Activated CD8-positive, alpha-beta memory T cell treated with anti-CD3 and anti-CD28 coated beads, Interleukin-2, amount 50 U/mL, for 48 hours (primary cell): ENCODE measurements at places on chromosomes 2 and 18.
A peak's percentile ranks its signal among the peaks of the same experiment; 100 is the strongest.

DNA sequence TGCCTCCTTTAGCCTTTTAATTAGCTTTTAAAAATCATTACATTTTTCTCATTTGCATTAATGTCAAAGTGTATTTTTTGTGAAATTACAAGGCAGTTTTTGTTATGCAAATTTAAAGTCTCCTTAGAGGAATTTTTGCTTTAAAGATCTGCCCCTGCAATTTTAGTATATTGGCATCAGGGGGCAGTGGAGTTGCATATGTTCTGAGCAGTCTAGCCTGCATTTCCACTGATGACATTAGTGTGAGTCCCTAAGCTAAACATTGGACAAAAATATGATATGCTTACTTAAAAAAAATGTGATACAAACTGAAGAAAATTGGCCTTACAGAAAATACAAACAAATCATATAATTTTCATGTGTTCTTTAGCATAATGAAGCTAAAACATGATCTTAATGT, 426.5 kb downstream of the SLC4A3 start:
- no peak for DNase-seq

DNA sequence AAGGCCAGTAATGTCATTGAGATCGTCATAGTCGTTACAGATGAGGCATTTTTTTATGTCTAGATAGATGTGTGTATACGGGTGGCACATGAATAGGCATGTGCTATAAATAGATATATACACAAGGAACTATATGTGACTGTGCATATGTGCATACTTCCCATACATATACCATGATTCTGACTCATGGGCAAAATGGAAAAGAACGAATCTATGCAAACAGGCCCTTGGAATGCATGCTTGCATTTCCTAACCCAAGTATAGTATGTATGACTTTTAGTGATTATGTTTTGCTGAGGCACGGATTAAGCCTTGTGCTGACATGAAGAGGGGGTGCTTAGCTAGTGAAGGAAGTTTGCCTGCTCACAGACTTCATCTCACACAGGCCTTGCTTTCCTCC, 111.7 kb downstream of the BCL11A start:
- no peak for DNase-seq

GRCh38 chr18:31789409-31789808, 28.7 kb upstream of the SLC25A52 start:
- no peak for DNase-seq

DNA sequence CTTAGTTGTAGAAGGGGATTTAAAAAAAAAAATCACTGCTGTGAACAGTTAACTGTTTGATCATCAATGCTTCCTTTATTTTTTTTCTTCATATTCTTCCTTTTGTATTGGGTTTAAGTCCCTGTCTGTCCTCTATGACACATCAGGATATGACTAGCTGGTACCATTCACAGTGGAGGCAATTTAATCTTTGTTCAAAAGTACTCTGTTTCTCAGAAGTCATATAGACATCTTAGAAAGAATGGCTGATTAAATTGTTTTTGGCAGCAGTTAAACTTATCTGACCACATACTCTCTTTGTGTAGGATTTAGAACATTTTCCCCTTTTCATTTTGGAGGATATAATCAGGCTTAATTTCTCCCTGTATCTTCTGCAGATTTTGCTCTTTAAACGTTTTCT, 807.8 kb upstream of the CDH2 start:
- no peak for DNase-seq

DNA sequence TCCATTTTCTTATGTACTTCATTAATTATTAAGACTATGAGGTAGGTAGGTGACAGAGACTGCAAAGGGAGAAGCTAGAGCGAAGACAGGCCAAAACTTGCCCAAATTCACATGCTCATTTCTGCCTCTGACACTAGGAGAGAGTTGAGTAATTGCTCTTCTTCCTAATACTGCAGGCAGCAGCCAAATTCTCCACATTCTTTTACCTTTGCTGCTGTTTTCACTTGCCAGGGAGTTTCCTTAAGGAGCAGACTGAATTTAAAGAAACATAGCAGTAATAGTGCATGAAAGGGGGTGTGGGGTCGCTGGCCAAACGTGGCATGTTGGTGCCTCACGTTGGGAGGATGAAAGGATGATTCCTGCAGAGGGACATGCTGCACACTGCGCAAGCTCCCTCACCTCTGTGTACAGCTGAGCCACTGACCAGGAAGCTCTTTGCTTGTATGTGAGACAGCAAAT, 12.3 kb downstream of the CRIM1 start:
- DNase-seq: no peak

DNA sequence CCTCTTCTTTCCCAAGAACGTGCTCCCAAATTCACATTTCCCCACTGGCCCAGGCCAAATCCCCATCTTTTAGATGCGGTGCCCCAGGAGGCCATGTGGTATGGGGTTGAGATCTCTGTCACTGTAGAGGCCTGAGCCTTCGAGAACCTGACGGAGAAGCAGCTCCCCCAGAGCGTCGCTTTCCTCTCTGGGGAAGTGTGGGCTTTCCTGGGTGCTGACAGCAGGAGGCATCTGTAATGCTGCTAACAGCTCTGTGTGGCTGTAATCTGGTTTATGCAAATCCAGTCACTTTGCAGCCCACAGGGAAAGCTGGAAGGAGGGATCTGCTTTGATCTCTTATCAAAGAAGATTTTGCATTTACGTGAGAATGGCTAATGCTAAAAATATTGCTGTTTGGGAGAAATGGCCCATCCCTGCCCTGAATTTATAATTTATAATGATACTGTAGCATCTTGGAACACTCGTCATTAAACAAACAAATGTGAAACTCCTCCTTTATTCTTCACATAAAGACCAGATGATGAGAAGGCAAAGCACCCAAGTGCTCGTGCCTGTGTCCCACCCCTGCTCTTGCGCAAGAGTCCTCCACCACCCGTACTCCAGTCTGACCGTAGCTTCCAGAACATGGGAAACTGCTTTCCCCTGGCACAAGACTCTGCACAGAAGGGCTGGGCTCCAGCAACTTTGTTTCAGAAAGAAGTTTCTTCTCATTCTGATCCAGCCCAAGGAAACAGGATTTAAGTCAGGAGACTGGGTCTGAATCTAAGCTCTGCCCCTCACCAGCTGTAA, 109.9 kb upstream of the EPC2 start:
- peak; percentile 29 for DNase-seq

DNA sequence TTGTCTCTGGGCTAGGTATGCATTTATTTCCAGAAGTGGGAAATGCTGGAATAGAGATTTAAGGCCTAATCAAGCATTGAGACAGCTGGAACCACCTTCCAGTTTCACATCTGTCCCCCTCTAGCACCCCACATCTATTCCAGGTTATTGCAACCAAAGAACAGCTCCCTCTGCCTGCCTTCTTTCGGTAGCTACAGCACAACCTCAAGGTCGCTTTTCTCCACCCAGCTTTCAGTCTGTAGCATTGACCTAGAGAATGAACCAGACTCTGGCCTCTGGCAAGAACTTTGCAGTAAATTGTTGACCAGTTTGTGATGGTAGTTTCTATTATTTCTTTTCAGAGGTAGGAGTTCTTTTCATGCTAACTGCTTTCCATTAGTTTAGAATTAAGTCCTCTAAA, 484.2 kb downstream of the DLGAP1 start:
- no peak for DNase-seq

DNA sequence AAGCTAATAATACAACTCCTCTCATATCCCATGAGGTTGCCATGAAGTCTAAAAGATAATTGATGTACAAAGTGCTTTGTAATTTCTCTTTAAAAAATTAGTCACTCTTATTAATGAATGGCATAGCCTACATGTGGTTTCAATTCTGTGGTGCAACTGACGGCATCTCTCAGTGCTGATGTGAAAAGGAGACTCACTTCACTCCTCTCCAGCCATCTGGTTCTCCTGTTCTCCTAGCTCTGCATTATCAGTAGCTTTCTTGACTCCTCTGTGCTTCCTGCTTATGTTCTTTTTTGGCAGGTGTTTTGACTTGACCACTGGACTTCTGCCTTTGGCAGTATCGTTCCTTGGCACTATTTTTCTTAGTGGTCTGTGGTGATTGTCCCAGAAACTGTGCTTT, 134.9 kb upstream of the ZFP36L2 start:
- no peak for DNase-seq

DNA sequence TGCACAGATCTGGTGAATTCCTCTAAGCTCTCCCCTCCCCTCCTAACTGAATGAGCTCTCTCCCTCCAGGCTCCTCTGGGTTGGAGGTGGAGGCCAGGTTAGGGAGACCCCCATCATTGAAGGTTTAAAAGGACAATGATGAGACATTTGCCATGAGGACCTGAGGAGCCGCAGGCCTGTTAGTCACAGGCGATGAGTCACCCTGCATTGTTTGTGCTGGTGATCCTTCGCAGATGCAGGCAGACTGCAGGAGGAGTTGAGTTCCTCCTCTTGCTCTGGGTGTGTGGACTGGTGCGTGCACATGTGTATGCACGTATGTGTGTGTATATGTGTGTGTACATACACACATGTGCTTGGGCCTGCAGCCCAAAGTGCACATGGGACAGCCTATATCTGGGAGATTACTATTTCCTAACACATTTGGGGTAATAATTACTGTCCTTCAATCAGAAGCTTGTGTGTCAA, 42.0 kb downstream of the MCFD2 start:
- peak; percentile 61 for DNase-seq

DNA sequence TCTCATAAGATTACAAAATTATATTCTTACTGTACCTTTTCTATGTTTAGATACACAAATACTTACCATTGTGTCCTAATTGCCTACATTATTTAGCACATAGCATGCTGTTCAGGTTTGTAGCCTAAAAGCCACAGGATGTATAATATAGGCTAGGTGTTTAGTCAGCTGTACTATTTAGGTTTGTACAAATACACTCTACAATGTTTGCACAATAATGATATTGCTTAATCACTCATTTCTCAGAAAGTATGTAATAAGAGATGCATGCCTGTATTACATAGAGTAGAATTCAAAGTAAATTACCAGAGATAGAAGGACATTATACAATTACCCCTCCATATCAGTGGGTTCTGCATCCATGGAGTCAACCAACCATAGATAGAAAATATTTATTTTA, 201.1 kb upstream of the COL3A1 start:
- no peak for DNase-seq

DNA sequence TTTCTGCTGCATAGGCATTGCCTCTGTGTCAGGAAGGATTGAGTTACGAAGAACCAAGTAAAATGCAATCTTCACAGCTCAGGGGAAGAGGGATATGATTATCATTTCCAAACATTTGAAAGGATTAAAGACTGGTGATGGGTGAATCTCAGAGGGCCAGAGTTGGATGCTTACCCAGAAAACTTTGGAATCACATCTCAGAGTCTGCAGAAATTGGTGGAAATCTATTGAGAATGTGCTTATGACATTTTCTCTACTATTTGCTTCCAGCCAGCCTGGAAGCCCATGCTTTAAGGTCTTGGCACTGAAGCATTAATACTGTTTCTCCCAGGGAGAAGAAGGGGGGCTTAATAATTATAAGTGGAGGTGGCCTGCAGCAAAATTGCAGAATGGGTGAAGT, 1301.4 kb upstream of the PIK3C3 start:
- no peak for DNase-seq

GRCh38 chr2:190804182-190804795, 76.3 kb upstream of the GLS start:
- no peak for DNase-seq

GRCh38 chr2:16401761-16402300, 263.8 kb downstream of the CYRIA start:
- DNase-seq: no peak

DNA sequence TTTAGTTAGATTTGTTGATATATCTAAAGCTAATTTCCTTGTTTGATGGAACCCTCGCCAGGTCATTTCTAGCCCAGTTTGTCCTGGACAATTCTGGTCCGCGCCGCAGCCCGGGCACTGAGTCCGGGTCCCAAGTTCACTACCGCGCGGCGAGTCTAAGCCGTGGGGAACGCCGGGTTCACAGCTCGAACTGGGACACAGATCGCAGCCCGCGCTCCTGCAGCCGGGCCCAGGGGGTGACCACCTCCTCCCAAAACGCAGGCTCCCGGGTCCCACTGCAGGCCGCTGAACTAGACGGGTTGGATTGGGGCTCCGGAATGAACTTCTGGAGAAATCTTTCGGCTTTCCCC, 681 bp downstream of the ACADL start:
- DNase-seq: no peak

- no peak for DNase-seq
These were observed 30.1 kb upstream of the THOC1 start for GRCh38 chr18:297936-298335.

DNA sequence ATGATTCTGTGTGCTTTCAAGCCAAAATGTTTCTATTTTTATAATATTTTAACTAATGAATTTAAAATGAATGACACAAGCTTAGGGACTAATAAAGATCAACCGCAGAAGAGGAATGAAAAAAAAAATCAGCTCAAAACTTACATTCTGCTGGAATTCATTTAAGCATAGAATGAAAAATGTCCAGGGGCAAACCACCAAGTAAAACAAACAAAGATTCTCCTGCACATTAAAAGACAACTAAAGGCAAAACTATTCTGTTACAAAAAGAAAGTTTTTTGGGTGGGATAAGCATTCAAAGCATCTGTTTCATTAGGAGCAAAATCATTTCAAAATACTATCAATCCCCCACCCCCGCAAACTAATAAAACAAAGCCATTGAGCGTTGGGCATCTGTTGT, 99.3 kb upstream of the SOX11 start:
- no peak for DNase-seq

DNA sequence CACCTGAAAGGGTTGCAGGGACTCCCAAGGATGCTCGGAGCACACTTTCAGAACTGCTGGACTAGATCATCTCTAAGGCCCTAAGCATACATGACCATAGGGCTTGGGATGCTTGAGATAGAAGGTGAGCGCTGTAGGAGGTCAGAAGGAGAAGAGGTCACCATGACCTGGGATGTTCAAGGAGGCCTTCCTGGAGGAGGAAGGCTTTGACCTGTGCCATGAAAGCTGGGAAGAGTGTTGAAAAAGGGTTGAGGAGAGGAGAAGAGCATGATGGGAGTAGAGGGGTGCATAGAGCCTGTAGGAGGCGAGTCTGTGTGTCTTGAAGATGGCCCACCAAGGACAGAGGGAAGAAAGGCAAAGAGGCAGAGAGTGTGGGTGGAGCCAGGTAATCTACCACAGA, 222.4 kb downstream of the LOXHD1 start:
- no peak for DNase-seq

GRCh38 chr2:234694244-234695013, 197.5 kb upstream of the ARL4C start:
- DNase-seq: no peak

DNA sequence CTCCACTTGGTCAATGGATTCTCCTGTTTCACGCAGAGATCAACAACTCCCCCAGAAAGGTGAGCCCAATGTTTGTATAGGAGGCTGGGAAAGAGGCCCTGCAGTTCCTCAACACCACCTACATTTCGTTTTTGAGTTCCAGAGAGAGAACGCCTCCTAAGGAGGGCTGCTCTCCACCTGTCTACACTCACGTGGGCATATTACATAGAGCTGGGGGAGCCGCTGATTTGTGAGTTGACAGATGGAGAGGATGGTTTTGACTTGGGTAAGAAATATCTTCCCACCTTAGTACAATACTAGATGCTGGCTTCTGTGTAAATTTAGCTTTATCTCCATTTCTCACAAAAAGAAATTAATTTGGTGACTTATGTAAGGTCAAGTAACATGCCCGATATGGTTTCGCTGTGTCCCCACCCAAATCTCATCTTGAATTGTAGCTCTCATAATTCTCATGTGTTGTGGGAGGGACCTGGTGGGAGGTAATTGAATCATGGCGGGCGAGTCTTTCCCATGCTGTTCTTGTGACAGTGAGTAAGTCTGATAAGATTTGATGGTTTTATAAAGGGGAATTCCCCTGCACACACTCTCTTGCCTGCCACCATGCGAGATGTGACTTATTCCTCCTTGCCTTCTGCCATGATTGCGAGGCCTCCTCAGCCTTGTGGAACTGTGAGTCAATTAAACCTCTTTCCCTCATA, 274.5 kb upstream of the PXDN start:
- DNase-seq: no peak
